ENCODE measurements at places on chromosomes 7 and 10.

DNA sequence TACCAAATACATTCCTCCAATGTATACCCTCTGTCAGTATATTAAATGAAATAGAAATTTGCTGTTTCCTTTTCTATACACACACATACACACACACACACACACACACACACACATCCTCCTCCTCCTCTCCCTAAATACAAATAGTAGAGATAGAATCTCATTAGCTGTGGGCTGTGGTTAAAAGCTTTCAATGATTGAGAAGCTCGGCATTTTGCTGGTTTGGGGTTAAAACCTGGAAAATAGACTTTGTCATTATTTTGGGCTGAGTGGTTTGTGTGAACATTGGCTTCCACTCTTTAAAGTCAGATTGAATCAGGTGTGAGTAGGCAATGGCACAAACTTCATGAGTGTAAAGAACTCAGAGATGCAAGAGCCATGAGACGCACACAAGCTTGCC, 596.0 kb downstream of the XPNPEP1 start:
- no peak for DNase-seq

DNA sequence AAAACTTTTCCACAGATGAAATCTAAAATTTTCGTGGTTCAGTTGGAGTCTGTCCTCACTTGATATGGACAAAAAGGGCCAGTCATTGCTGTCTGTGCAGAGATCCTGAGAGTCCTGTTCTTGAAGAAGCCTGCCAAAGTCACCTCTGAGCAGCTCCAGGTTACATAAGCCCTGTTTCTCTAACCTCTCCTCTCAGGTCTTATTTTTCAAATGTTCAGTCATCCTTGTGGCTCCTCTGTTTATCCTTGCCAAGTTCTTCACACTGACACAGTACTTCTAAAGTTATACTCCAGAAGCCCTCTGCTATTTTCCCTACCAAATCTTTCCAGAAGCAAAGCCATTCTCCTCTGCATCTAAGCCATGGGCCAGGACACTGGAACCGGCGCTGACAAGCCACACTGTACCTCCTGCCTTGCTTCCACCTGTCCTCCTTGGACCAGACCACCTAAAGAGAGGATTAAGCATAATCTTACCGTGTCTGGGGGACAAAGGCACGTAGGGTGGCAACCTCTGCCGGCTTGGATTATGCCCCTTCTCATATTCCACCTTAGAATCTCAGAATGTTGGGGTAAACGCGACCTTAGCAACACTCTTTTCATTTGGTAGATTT, 161.6 kb downstream of the JAZF1 start:
- no peak for DNase-seq

- DNase-seq = no peak
Measured at GRCh38 chr10:95467162-95467599, 94.0 kb downstream of the SORBS1 start.

- DNase-seq = no peak
Measured at GRCh38 chr7:149220534-149220933, 18.9 kb upstream of the ZNF212 start.

GRCh38 chr10:124898471-124898870, 43.5 kb upstream of the ZRANB1 start:
- no peak for DNase-seq

- no peak for DNase-seq
Measured at GRCh38 chr10:120999868-121000267, 148.7 kb downstream of the WDR11 start.

All from activated T-cell treated with anti-CD3 and anti-CD28 coated beads, Interleukin-2, amount 50 U/mL, for 72 hours (primary cell).